ENCODE measurements at places on chromosomes 6 and 20.

GRCh38 chr6:99369533-99369932 lies 20.1 kb upstream of the FAXC start:
- no peak for DNase-seq

DNA sequence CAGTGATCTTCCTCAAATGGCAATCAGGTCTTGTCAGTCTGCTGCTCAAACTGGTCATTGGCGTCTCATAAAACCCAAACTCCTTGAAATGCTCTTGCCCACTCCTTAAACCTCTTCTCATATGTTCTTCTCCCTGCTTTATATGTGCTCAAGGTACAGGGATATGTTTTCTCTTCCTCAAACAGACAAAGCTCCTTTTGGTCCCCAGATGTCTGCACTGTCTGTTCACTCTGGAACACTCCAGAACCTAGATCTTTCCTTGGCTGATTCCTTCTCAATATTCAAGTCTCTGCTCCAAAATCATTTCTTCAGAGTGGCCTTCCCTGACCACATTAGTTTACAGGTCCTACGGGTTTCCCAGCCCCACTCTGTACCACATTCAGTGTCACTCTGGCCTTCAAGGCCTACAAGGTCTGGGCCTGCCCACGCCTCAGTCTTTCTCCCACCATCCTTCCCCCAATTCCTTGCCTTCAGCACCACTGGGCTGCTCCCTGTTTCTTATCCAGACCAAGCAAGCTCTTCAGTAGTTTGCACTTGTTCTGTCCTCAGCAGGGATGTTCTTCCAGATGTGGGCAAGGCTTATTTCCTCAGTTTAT lies 9.0 kb downstream of the THEMIS start:
- DNase-seq = no peak

DNA sequence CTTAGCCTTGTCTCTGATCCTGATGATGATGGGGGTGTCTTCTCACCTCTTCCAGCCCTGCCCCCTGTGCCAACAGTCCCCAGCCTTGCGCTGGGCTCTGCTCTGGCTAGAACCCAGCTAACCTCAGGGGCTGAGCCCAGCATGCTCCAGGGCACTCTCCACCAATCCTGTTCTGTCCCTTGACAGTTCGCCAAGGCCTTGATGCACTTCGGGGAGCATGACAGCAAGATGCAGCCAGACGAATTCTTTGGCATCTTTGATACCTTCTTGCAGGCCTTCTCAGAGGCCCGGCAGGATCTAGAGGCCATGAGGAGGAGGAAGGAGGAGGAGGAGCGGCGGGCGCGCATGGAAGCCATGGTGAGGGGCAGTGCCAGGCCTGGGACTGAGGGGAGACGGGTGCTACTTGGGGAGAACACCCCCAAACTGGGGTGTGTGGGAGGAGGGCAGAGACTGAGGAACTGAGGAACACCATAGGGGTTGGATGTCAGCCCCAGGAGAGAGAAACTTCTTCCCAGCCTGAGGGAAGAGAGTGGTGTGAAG lies 33.1 kb downstream of the MOCS1 start:
- DNase-seq = no peak

GRCh38 chr20:38228436-38228835 lies 32.1 kb downstream of the KIAA1755 start:
- no peak for DNase-seq

DNA sequence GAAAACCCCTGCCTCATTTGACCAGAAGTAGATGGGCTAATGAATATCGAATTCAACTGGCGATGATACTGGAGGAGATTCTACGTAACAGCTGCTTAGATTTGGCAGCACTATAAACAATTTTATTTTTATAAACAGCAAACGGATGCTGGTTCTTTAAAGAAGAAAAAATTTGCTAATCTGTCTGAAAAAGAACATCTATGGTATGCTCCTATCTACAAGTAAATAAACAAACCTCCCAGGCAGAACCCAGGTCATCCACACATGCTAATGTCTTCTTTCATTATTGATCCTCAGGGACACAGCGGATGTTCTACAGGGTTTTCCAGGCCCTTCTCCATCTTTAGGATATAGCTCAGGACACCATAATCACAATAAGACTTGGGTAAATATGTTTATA lies 291.3 kb downstream of the ALDH8A1 start:
- no peak for DNase-seq

DNA sequence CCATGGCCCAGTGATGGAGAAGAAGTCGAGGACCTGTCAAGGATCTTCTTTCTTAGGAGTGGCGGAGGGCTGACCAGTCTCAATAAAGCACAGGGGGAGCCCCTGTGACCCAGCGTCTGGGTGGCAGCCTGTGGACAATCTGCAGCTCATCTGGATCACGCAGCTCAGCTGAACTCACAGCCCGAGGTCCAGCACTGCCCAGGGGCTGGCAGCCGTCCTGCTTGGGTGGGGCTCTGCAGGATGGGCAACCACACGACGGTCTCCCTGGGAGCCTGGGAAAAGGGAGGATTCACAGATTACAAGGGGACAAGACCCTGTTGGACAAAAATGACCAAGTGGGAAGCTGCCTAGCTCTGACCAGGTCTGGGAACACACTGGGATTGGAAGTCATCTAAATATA lies 110.8 kb downstream of the MYLK4 start:
- DNase-seq = no peak

DNA sequence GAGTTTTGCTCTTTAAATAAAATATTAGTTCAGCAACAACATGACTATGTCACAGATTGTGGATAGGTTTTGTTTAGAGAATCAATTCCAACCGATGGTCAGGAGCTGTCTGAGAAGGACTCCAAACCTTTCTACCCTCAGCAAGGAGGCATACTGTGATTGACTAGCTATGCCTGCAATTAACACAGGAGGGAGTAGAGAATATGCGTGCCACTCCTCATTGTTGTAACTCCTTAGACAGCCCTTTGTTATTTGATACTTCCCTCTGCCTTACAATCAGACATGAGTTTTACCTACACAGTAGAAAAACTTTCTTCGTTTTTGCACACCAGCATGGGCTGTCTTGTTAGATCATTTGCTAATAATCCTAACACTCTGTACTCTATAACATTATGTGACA lies 796.5 kb downstream of the PRIM2 start:
- DNase-seq = no peak

- no peak for DNase-seq
These were observed 371.6 kb downstream of the BCKDHB start for GRCh38 chr6:80478030-80478429.

DNA sequence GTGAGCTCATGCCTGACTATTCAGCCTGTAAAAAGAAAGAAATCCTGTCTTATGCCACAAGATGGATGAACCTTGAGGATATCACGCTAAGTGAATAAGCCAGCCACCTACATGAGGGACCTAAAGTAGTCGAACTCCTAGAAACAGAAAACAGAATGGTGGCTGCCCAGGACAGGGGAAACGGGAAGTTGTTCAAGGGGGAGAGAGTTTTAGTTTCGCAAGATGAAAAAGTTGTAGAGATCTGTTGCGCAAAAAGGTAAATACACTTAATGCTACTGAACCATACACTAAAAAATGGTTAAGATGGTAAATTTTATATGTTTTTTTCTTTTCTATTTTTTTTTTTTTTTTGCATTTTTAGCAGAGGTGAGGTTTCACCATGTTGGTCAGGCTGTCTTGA lies 74.1 kb upstream of the RALY start:
- no peak for DNase-seq
